Activated T-helper 1 cell treated with anti-CD3 and anti-CD28 coated beads, Interleukin-2, amount 50 U/mL, for 16 hours (primary cell): ENCODE measurements at places on chromosomes 2 and 18.

- DNase-seq, result no peak
These were observed 36.9 kb downstream of the ADI1 start for GRCh38 chr2:3482363-3482821.

DNA sequence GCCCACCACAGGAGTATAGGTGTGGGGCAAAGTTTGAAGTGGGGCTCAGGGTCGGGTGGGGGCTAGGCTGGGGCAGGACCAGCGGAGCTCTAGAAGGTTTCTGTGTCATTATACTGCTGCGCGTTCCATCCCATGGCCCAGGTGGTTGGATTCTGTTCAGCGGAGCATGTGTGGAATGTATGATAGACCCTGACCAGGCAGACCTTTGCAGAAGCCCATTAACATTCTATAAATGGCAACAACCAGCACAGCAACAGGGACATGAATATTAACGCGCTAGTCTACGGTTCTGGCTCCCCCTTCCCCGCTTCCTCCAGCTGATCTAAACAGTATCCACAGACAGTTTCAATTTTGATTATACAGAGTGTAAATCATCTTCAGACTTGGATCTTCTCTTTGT, 4.1 kb upstream of the PRKCE start:
- no peak for DNase-seq

DNA sequence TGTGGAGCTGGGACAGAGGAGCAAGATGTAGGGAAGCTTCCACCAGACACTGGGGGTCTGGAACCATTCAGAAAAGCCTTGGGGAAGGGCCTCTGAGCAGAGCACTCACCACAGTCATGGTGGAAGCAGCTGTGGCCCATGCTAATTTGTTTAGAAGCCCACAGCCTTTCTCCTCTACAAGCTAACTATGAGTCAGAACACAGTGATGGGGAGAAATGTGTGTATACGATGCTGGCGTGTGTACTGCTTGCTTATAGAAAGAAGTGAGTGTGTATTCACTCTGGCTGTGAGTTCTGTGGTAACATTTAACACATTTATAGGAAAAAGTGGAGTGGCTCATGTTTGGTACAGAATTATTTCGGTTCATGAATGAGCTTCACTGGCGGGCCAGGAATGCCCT, 157.0 kb upstream of the ACAA2 start:
- no peak for DNase-seq

DNA sequence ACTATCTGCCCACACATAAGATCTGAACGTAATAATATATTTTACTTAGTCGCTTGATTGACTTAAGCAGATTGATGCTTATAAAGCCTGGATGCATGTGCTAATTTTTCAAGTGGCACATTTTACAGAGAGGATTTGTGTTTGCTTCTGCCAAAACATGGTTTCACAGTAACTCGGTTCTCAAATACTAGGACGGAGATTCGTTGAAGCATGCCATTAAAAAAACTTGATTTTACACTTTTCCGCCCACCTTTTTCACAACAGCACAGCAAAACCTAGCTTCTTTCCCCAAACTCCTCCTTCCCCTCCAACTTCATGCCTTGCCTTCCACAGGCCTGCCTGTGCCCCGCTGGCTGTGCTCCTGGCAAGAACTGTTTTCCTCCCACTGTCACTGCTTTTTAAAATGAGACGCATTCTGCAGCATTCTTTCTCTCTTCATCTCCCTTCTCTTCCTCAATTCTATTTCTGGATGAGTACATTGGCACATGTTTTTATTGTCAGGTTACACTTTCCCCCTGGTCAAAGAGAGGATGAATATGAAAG, 55.1 kb upstream of the LMAN1 start:
- no peak for DNase-seq

DNA sequence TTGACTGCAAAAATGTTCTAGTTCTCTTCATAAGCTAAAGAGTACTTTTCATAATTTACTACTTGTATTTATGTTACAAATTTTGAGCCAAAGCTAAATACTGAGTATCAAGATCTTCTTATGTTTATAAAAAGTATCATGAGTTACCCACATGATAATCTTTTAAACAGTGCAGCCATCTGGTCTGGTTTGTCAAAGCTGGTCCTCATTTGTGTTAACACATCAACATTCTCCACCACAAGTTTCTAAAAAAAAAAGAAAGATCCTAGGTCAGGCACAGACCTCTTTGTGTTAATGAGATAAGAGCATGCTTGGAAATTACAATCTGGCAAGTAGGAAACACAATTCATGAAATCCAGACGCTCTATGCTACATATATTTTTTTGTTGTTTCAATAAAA, 75.5 kb upstream of the FRZB start:
- no peak for DNase-seq

DNA sequence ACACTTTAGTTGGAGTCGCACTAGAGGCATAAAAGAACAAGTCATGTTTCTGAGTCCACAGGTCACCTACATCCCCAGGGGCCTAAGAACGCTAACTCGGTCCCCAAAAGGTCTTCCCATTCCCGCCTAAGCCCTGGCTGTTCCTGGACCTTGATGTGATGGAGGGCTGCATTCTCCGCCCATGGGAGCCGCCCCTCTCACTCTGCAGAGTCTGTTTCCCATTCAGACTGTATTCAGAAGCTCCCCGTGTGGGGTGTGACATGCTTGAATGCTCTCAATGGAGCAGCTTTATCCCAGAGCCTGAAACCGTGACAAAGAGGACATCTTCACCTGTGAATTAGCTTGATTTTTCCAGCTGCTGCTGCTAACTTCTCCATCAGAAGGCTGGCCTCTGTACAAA, 319.0 kb upstream of the KLHL29 start:
- no peak for DNase-seq

GRCh38 chr2:127140538-127140937, 33.6 kb upstream of the BIN1 start:
- DNase-seq, result no peak

GRCh38 chr2:8540552-8541055, 141.3 kb upstream of the ID2 start:
- DNase-seq, result no peak

DNA sequence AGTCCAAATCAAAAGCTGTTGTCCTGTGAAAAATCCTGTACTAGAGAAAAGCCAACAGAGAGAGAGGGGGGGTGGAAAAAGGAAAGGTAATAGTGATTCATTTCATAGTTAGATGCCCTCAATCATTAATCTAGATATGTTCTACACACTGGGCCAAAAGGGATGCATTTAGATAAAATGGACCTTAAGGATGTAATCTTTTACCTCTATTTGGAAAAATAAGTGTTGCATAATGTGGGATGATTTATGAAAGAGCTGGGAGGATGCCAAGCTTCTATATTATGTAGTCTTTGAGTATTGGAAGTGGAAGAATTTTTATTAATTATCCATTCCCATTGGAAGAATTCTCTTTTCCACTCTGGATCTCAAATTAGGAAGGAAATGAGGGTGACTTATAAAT, 480.5 kb upstream of the ZEB2 start:
- DNase-seq, result no peak

DNA sequence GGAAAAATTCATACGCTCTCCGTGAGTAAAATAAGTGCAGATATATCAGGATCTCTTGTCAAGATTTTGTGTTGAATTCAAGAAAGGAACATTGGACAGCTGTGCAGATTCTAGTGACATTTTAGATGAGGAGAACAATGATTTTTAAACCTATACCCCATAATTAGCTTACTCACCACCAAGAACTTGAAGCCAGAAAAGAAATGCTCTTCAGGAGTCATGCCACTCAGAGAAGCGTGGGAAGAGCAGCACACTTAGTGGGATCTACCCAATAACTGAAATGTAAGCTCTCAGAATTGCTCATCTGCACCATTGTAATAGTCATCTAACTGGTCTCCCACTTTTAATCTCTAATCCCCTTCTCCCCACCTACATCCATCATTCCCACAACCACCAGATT, 9.2 kb upstream of the ERMN start:
- no peak for DNase-seq

DNA sequence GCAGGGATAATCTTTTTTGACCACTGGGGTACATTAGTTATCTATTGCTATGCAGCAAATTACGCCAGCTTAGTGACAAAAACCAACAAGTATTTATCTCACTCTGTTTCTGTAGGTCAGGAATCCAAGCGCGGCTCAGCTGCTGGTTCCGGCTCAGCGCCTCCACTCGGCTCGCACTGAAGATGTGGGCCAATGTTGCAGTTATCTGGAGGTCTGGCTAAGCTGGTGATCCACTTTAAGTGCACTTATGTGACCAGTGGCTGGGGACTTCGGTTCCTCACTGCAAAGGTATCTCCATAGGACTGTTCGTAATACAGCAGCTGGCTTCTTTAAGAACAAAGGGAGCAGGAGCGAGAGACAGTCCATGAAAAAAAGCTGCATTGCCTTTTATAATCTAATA, 591.9 kb downstream of the TMEM182 start:
- no peak for DNase-seq

GRCh38 chr2:48651158-48651790, 33.6 kb downstream of the GTF2A1L start:
- no peak for DNase-seq

DNA sequence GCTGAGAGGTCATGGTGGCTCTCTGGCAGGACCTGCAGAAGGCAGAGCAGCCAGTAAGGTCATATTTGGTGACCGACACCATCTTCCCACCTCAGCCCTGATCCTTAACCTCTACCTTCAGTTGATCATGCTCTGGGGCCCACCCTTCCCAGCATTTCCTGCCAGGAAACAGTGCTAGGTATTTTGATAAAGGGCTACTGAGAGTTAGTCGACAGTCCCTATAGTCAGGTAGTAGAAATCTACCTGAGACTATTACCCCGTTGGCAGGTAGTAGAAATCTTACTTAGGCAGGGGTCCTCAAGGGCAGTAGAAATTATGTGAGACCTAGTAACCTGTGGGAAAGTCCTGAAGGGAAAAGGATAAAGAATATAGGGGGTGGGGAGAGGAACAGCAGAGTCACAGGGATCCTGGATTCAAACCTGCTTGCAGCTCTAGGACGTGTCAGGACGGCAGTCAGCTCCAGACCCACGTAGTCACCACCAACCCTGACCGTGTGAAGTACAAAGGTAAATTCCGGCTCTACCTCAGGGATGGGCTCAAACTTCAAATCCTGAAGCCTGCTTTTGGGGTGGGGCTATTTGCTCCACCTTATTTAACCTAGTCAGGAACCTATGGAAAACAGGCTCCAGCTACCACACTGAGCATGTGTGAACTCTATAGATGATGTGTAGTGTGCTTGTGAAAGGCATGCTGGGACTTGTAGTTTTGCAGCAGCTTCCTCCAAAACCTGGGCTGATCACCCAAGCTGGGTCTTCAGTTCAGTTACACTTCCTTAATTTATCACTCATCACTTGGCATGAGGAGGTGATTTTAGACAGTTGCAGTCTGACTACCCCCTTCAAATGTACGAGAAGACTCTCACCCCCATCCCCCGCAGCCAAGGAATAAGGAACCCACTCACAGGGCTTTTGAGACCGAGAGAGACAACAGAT, at the start of gene DQX1:
Gene DQX1, minus strand, starts transcription at position 515 of the 932 bp plus-strand sequence. Its CDS starts 502 bp downstream, at position 13.
- DNase-seq, result no peak

- DNase-seq, result no peak
These were observed 42.7 kb downstream of the SMAD4 start for GRCh38 chr18:51072586-51073313.

DNA sequence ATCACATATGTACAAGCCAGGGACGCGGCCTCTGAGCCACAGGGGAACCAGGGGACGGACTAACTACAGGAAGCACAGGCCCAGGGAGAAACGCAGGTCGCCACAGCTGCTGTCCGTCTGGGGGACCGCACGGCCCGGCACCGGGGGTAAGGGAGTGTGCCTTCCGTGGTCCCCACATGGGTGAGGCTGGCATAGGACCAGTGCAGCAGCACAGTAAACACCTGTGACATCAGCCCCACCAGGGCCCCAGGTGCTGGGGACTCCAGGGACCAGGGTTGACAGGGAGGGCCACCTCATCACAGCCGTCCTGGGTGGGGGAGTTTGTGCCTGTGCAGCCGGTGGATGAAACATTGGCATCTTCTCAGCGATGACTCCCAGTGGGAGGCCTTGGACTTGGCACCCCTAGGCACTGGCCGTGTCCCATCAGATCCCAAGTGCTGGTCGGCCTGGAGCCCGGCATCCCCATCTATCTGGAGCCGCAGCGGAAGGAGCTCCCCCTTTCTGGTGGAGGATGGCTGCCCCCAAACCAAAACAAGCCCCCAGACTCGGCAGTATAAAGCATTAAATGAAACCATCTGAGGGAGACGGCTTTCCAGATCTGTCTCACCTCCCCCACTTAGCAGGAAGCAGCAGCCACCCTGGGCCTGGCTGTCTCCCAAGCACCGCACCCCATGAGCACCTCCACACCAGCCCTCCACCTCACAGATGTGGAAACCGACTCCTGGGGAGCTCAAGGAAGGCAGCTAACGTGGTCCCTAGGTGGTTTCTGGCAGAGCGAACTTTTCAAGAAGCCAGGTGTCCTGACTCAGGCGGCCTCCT, 22.5 kb downstream of the AQP12A start:
- DNase-seq, result no peak

GRCh38 chr2:235537587-235537986, 43.7 kb downstream of the AGAP1 start:
- no peak for DNase-seq

GRCh38 chr2:88058191-88058590, 2.6 kb upstream of the KRCC1 start:
- DNase-seq, result no peak

GRCh38 chr2:75226617-75227016, 27.3 kb upstream of the TACR1 start:
- DNase-seq, result no peak

- no peak for DNase-seq
These were observed 23.2 kb upstream of the ACVR1 start for GRCh38 chr2:157899125-157899839.

GRCh38 chr18:63808125-63808524, 32.9 kb downstream of the SERPINB7 start:
- DNase-seq, result no peak

- DNase-seq, result no peak
These were observed 82.7 kb upstream of the SH3BP4 start for GRCh38 chr2:234869164-234869563.

DNA sequence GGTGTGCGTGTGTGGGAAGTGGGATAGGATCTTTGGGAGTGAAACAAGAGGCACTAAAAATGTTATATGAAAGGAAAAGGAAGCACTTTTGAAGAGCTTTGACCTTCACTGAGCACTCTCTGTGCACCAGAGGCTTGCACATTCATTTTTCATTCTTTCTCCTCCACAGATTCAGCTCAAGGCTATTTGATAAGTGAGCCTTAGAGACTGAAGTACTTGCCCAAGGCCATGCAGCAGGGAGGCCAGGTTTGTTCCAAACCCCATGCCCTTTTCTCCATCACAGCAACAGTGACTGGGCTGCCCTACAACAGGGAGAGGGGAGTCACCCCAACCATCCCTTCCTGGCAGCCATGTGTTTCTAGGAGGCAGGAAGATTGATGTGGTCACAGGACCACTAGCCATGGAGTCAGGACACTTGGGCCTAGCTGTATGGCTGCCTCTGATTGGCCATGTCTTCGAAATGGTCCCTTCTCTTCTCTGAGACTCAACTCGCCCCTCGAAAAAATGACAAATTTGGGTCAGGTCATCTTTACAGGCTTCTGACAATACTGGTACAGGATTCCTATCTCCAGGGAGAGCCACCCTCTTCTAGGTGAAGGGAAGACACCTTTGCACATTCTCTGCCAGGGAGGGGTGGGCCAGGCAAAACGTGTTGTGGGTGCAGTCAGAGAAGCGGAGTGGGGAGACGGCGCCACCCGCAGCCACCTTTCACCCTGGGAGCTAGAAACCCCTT, 123.5 kb upstream of the MYCN start:
- DNase-seq, result no peak

GRCh38 chr2:145315053-145315452, 795.1 kb upstream of the ZEB2 start:
- no peak for DNase-seq
